Fibroblast of gingiva (primary cell): ENCODE measurements at places on chromosomes 2 and 18.

- DNase-seq = no peak
Observed at GRCh38 chr2:286035-286434, 1.9 kb downstream of the ALKAL2 start.

DNA sequence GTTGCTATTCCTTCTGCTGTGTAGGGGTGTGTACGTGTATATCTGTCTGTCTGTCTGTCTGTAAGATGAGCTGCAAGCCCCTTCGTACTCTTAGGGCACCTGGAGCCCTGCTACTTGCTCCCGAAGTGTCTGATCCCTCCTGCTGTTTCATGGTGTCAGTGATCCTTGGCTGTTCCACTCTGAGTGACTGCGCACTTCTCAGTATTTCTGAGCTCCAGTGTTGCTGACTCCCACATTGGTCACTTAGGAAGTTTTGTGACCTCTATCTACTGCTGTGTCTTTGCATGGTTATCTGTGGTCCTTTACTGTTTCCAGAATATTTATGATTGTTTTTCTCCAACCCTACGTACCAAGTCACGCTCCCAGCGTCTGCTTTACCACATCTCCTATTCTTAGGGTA is 16.2 kb downstream of the SEMA4F start:
- no peak for DNase-seq

DNA sequence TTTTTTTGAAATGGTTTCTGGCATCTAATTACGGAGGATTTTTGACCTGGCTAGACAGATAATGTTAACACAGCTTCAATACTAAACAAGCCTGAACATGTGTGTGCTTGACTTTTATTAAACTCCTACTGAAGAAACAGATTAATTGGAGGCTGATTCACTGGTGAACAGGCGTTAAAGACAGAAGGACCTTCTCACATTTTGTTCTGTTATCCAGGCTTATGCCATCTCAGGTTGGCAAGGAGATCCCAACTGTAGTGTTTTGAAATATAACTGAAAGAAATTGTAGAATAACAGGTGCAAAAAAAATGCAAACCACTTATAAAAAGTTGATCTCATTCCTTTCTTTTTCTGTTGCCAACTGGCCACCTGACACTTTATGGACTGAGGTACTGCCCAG is 269.6 kb downstream of the ARHGAP15 start:
- no peak for DNase-seq

- no peak for DNase-seq
Observed at GRCh38 chr2:197212344-197213262, 98.0 kb downstream of the ANKRD44 start.

GRCh38 chr2:28053597-28053996 is 163.1 kb downstream of the BABAM2 start:
- no peak for DNase-seq

DNA sequence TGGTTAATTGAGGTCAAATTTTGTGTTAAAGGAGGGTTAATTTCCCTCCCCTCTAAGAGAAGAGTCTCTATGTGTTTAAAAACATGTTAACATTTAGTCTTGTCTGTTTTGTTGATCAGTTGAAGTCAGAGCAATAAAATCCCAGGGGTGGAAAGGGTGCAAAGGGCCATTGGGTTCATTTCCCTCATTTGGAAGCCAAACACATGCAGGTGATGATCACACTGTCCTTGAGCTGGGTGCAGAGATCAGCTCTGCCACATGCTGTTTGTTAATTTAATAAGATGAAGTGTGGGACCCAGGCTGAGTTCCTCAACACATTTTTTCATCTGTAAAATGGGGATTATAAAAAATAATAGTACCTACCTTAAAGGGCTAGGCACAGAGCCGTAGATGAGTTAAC is 260.9 kb downstream of the LPIN1 start:
- DNase-seq = no peak

GRCh38 chr2:151161821-151162551 is 99.7 kb downstream of the RBM43 start:
- peak; percentile 40 for DNase-seq

DNA sequence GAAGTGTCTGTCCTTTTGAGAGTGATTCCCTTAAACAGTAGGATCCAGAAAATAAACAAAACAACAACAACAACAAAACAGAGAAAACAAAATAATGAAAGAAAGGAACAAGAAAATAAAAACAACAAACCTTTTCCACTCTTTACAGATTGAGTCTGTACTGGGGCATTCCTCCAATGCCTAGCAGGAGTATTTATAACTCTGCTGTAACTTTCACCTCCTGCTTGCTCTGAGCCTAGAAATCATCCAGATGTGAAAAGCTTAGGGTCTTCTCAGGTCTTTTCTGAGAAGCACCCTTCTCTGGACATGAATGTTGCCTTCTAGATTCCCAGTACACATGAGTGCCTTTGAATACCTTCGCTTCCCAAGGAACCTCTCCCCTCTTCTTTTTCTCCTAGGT is 1239.4 kb downstream of the CNTNAP5 start:
- no peak for DNase-seq
